ENCODE measurements at places on chromosomes 6 and 20.

- DNase-seq, result peak; percentile 22
These were observed 60.0 kb upstream of the EPB41L1 start for GRCh38 chr20:36094497-36094896.

- DNase-seq, result peak; percentile 11
These were observed 127.5 kb upstream of the STMND1 start for GRCh38 chr6:16974387-16974673.

DNA sequence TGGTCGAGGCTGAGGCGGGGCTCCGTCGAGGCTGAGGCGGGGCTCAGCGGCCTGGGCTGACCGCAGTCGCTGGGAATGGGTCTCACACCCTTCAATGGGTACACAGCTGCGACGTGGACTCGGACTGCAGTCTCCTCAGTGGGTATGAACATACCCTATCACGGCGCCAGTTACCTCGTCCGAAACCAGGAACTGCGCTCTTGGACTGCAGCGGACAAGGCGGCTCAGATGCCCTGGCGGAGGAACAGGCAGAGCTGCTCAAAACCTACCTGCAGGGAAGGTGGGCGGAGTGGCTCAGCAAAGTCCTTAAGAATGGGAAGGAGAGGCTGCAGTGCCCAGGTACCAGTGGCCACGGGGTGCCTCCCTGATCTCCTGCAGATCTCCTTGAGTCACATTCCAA lies 14.2 kb downstream of the HLA-A start:
- no peak for DNase-seq

- DNase-seq, result peak; percentile 62
These were observed 10.6 kb downstream of the NOL4L start for GRCh38 chr20:32574296-32575226.

DNA sequence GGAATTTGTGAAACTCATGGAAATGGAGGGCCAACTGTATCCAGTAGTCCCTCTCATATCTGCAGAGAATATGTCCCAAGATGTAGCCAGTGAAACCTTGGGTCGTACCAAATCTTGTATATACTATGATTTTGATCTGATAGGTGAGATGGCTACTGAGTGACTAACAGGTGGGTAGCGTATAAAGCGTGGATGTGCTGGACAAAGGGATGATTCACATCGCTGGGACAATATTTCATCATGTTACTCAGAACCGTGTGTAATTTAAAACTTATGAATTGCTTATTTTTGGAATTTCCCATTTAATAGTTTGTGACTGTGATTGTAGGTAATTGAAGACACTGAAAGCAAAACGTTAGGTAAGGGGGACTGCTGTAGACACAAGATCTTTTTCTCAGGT lies 144.1 kb downstream of the SMAP1 start:
- peak; percentile 21 for DNase-seq

DNA sequence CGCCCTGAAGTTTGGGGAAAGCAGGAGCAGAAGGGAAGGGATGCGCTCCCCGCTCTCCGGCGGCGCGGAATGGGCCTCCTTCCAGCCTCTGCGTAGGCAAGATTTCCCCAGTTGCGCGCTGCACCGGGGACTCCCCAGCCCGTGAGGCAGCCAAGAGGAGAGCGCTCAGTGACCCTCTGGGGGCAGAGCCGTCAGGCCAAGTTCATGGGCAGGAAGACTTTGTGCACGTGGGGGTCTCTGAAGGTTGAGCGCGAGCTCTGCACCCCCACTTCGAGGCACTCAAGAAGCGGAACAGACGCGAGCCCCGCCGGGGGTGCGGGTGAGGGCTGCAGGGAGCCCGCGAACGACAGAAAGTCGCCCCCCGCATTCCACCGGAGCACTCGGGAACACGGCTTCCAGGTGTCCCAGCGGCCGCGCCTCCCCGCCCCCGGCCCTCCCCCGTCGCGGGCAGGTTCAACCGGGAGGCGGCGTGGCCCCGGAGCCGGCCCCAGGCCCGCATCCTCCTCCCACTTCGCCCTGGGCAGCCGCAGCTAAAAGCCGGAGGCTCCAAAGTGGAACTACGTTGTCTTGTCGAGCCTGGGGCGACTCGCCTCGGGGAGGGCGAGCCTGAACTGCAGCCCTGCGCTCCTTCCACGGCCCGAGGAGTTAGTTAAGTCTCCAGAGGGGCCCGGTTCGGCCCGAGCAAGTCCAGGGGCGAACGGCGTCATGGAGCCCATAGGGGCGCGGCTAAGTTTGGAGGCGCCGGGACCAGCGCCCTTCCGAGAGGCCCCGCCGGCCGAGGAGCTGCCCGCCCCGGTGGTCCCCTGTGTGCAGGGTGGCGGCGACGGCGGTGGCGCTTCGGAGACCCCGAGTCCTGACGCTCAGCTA lies at the start of gene PPP1R3G:
Gene PPP1R3G (plus strand): TSS at position 561 of the 867 bp plus-strand sequence. CDS start 145 bp downstream, at position 706.
- peak; percentile 67 for DNase-seq

GRCh38 chr6:35681298-35681697 lies 7.4 kb downstream of the FKBP5 start:
- DNase-seq, result no peak

GRCh38 chr6:56440551-56440981 lies 193.2 kb upstream of the COL21A1 start:
- DNase-seq, result no peak

DNA sequence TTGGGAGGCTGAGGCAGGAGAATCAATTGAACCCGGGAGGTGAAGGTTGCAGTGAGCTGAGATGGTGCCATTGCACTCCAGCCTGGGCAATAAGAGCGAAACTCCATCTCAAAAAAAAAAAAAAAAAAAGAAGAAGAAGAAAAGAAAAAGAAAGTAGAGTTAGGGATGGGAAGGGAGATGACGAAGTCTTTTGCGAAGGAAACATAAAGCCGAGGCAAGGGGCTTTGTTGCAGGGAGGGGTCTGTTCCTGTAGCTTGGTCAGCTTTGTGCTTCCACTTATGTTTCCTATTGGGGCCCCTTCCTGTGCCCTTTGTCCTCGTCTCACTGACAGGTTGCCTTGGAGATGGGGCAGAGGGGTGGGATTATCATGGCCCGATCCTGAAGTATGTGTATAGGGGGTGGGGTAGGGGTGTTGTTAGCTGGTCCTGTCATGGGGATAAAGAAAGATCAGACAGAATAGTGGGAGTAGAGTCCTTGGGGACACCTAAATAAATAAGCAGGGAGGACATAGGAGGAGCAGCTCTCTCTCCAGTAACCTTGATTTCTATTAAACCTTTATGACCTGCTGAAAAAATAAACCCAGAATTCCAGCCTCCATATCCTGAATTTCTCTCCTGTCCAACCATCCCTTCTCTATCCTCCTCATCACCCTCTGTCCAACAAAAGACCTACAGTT lies 1.1 kb upstream of the CLIC1 start:
- DNase-seq, result peak; percentile 25

DNA sequence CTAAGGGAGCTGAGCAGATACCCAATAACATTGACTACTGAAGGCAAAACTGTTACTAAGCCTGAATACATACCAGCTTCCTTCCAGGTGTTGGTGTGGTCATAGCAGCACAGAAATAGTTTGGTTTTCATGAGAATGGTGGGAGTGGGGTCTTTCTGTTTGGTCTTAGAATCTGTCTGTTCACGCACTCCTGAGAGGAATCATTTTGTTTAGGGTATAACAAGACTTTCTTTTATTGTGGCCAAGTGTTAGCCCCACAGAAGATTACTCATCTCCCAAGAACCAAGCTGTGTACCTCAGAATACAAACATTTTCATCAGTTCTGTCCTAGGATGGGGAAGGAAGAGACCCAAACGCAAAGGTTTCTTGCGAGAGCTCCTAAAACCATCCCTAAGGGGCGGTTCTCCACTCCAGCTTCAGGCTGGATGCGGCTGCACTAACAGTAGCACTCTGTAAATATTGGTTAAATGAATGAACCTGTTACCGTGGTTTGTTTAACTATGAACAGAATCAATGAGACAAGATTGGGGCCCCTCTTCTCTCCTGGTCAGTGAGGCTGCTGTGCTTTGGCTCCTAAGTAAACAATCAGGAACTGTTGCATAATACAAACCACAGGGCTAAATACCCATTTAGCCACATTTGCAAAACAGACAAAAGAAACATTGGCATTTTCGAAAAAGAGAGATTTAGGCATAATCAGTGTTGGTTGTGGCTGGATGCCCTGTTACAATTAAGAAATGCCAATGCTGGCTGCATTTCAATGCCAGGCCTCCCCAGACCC lies 44.9 kb downstream of the SNAP25 start:
- peak; percentile 38 for DNase-seq

- no peak for DNase-seq
These were observed 493.5 kb downstream of the TFAP2A start for GRCh38 chr6:9921366-9921765.

- DNase-seq, result no peak
These were observed 59.9 kb upstream of the DTNBP1 start for GRCh38 chr6:15722731-15723130.

GRCh38 chr6:112269979-112270566 lies 15.7 kb upstream of the LAMA4 start:
- no peak for DNase-seq

DNA sequence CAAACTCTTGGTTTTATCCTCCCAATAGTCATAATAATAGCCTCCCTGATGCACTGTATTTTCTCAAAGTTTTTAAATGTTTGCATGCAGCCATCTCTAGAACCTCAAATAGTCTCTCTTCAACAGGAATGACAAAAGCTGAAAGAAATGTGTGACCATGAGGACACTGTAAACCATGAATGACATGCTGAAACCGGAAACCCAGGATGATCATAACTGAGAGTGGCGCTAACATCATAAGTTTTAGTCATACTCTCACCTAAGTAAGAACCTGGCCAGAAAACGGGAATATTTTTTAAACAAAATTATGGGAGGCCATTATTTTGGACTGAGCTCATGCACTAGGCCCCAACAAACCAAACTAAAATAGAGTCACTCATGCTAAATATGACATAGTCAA lies 278.4 kb upstream of the STXBP5 start:
- DNase-seq, result no peak

GRCh38 chr6:71364889-71365542 lies 76.4 kb downstream of the OGFRL1 start:
- DNase-seq, result no peak

- DNase-seq, result no peak
These were observed 126.5 kb downstream of the MBOAT1 start for GRCh38 chr6:20085817-20086216.

- no peak for DNase-seq
These were observed 142.9 kb downstream of the HACE1 start for GRCh38 chr6:104716858-104717257.

DNA sequence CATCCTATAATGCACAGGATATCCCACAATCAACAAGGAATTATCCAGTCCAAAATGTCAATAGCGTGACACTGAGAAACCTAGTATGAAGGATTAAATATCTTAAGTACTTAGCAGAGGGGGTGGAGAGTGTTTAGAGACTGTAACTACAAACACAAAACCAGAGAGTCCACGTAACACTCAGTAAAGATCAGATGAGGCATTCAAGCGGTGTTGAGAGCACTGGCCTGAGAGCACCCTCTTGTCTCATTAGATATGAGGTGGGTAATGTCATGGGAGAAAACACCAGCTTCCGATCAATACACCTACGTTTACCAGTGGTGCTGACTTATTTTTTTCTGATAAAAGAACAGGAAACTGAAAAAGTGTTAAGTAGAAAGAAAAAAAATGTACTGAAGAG lies 2.3 kb downstream of the FAM184A start:
- DNase-seq, result no peak

DNA sequence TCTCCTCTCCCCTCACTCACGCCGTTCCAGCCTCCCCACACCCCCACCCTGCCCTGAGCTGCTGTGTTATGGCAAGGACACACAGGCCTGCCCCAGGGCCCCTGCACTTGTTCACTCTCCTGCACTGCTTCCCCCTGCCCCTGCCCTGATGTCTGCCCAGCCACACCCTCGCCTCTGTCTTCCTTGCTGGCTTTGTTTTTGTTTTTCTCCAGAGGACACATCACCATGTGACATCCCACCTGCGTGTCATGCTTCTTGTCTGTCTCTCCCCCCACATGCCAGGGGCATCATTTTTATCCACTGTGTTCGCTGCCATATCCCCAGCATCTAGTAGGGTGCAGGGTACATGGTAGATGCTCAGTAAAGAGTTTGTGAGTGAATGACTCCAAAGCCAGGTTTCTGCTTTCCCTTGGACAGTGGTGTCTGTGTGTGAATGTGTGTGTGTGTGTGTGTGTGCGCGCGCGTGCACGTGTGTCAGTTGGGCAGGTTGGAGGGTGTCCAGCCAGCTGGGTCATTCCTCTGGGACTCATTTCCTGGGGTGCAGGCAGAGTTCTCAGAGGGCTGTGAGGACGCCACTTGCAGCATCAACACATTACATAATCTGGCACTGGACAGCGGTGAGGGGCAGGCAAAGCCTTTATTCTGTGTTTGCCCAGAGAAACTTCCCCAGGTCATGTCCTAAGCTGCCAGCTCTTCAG lies 60.6 kb downstream of the STK35 start:
- DNase-seq, result no peak

- DNase-seq, result no peak
These were observed 15.7 kb upstream of the NHSL1 start for GRCh38 chr6:138514860-138515540.

DNA sequence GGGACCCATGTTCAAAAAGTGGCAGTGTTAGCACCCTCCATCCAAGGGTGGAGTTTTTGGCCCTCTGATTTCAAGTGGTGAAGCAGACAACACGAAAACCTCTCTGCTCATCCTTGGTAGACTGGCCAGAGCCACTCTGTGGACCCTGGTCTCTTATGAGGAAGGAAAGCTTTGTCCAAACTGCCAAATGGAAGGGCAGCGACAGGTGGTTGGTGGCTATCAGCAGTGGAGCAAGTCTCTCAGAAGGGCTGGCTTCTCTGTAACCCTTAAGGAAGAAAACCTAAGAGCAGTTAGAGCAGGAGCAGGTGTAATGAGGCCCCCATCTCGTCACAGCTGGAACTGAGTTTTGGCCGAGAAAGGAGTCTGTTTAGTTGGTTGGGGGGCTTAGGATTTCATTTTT lies 155.8 kb downstream of the SLC16A10 start:
- DNase-seq, result no peak

- no peak for DNase-seq
These were observed 3.1 kb upstream of the AKIRIN2 start for GRCh38 chr6:87705070-87705691.

GRCh38 chr6:55875400-55875799 lies at the start of gene BMP5:
Gene BMP5, minus strand, starts transcription at chr6:55875590. Its CDS starts 725 bp downstream, at chr6:55874865.
- DNase-seq, result no peak

GRCh38 chr6:101818051-101818450 lies 424.5 kb downstream of the GRIK2 start:
- no peak for DNase-seq

GRCh38 chr20:5678777-5679176 lies 71.4 kb upstream of the SHLD1 start:
- DNase-seq, result no peak

DNA sequence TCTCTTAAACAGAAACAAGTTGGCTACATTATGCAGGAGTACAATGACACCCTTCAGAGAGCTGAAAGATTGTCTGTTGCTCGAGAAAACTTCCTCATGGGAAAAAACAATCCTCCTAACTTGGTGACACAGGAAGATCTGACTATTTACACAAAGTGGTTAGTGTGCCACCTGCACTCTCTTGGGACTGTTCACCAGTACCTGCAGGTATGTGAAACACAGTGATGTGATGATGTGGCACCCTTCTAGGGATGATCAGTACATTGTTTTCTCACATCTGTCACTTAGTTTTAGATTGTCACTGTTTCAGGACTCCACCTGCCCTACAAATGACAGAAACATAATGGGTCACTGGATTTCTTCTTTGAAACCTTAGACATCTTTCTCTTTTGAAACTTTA lies 101.8 kb downstream of the CEP57L1 start:
- DNase-seq, result no peak

Measured in fibroblast of gingiva (primary cell).